CD4-positive, alpha-beta T cell treated with Interleukin-12 subunit alpha and Interleukin-12 subunit beta, for 1 hour (primary cell): ENCODE measurements at places on chromosomes 4 and X.
A peak's percentile ranks its signal among the peaks of the same experiment; 100 is the strongest.

DNA sequence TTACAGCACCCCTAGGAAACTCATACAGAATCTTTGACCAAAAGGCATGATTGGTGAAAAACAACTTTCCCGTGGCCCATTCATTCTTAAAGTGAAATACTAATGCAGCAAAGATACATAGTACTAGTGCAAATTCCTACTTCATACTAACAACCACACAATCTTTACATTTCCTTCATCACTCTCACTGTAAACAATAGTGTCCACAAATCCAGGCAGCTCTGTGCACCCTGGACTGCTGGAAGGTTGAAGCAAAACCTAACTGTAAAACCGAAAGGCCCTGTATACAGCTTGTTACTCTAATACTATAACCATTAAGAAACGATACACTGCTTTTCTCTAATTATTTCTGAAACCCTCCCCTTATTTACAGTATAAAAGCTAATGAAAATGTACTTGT lies 82.6 kb downstream of the SH3RF1 start:
- no peak for DNase-seq

DNA sequence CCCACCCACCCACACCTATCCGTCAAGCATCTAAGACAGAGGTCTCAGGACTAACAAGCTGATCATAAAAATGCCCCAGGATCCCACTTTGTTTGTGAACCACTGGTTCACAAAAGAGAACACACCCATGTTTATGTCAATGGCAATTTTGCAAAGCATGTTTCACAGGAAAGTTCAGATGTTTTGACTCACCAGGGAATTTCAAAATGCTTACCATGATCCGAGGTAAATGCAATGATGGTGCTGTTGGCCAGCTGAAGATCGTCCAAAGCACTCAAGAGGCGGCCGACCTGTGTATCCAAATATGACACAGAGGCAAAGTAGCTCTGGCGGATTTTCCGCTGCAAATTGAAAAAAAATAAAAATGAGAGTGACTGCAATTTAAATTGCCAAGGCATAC lies 15.0 kb downstream of the IDS start:
- no peak for DNase-seq

GRCh38 chr4:183182873-183183725 lies 84.0 kb downstream of the WWC2 start:
- DNase-seq, result no peak

GRCh38 chr4:98903963-98904362 lies 25.0 kb downstream of the EIF4E start:
- no peak for DNase-seq

DNA sequence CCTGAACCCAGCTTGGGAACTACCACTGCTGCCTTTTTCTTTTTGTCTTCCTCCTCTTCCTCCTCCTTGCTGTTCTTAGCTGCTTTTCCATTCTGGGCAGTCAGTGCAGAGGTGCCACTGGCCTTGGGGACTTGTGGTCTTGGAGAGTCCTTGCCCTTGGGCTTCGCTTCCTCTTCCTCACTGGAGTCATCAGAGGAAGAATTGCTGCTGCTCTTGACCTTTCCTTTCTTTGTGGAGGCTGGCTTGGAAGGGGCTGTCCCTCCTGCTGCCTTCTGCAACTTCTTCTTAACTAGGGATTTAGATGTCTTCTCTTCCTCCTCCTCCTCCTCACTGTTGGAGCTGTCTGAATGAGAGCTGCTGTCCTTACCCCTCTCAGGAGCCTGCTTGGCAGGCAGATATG lies 53.2 kb downstream of the FAM9B start:
- no peak for DNase-seq

GRCh38 chr4:6423575-6423974 lies 48.8 kb downstream of the PPP2R2C start:
- no peak for DNase-seq

- no peak for DNase-seq
Observed at GRCh38 chrX:18810416-18810815, 103.0 kb downstream of the PPEF1 start.

DNA sequence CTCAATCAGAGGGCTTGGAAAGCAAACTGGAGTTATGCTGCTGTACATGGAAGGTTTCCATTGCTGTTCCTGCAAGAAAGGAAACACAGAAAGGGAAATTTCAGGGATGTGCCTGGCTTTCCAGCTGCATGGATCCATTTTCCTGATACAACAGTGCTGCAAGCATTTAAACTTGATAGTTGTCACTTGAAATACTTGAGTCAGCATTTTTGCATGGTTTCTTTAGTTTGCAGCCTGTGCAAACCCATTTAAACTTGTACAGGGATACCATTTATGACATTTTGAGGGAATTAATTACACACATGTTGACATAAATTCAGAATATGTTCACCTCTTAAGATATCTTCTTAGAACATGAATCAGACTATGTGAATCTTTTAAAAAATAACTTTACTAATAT lies 131.1 kb upstream of the RASGEF1B start:
- DNase-seq, result no peak

- DNase-seq, result peak; percentile 46
Observed at GRCh38 chrX:110992611-110993010, 103.4 kb upstream of the PAK3 start.

DNA sequence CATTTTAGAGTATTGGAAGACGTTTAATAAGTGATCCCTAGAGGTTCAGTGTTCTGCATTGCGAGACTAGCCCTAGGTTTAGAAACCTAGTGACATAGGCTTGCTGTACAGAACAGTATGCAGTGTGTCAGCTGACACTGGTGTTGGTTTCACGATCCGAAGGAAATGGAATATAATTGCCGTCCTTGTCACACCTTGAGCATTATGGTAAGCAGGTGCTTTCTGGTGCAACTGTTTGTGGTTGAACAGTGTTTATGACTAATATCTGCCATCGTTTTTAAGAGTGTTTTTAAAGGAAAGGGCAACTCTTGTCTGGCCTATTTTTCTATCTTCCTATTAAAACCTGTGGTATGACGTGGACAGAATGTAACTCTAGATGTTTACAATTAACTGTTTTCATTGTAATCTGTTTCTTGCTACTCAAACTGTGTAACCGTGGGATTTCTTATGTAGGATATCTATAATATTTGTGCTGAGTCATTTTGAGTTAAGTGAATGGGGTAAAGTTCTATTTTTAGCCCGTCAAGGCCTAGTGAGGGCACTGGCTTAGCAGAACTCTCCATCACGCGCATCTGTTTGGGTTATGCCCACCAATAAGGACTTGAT lies 53.8 kb upstream of the TBC1D14 start:
- peak; percentile 58 for DNase-seq

DNA sequence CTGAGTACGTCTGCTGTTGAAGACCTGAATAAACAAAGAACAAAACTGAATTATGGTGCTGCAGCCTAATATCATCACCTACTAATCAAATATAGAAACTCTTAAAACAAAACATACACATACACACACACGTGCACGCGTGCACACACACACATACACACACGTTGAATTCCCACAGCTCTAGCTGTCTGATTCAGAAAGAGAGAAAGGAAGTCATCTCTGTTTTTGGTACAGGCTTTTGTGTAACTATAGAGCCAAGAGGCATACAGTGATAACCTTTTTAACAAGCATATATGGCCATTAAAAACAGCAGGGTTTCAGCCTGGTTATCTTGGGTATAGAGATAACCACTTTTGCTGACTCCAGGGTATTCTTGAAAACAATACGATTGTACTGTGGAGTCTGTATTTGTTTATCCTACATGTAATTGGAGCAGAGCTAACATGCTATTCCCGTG lies 823.2 kb downstream of the CCSER1 start:
- no peak for DNase-seq

GRCh38 chrX:149456476-149457245 lies 48.4 kb downstream of the IDS start:
- DNase-seq, result no peak

DNA sequence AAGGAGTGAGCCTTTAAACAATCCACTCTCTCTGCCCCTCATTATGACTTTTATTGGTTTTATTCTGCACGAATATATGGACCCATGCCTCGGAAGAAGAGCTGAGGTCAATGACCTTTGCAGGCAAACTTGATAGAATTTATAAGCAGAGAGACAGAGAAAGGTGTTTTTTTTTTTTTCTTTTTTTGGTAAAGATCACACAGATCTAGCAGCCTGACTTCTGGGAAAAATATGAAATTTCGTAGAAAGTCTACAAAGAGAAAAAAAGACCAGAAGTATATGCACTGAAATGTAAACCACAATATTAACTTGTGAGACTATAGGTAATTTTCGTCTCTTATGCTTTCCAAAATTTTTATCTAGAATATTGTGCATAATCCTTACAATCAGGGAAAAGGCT lies 61.6 kb downstream of the LEF1 start:
- DNase-seq, result peak; percentile 28

GRCh38 chr4:94298725-94299252 lies 43.8 kb downstream of the HPGDS start:
- DNase-seq, result no peak

GRCh38 chr4:140152013-140152703 lies 1.8 kb downstream of the MAML3 start:
- DNase-seq, result peak; percentile 76

GRCh38 chr4:109921384-109921808 lies 8.7 kb downstream of the EGF start:
- no peak for DNase-seq

- no peak for DNase-seq
Observed at GRCh38 chrX:134875671-134876070, 115.1 kb upstream of the SMIM10 start.

- no peak for DNase-seq
Observed at GRCh38 chr4:32429151-32429550, 1709.0 kb downstream of the PCDH7 start.
